ENCODE measurements at places on chromosomes 3 and 15. TPM values are rescaled to one million over a fixed set of nuclear protein-coding genes. Genes with fewer than 3 reads are reported as not detected.

Gene SLC27A2
- 38.5 TPM for total RNA-seq

Gene AMIGO3
- total RNA-seq, result 0.83 TPM

Gene SLC15A2
- 0.20 TPM for total RNA-seq

Gene NTRK3
- total RNA-seq, result 23.2 TPM

Gene HYAL1
- total RNA-seq, result 0.69 TPM

Gene SKOR1
- not detected for total RNA-seq

Gene LRRFIP2
- total RNA-seq, result 65.3 TPM

Gene MORC1
- 0.02 TPM for total RNA-seq

Gene TMC3
- total RNA-seq, result not detected

Gene SERPINI1
- total RNA-seq, result 2.4 TPM

Gene XRN1
- 3.2 TPM for total RNA-seq

Gene PLS1
- total RNA-seq, result 9.7 TPM

Gene CHRFAM7A
- total RNA-seq, result 8.2 TPM

Gene TARS3
- total RNA-seq, result 8.1 TPM

Gene SLC49A4
- total RNA-seq, result 11.5 TPM

Gene GABRG3
- 0.49 TPM for total RNA-seq

Gene RTP4
- not detected for total RNA-seq

Gene ACOX2
- total RNA-seq, result 6.0 TPM

Data from A549 treated with dexamethasone at 1 μM for 4 hours (cell line).